ENCODE measurements at places on chromosomes 12 and 14.
A peak's percentile ranks its signal among the peaks of the same experiment; 100 is the strongest.

- H3K27me3 ChIP-seq: peaks cover 1% of the 10 kb centered on the region
- no peaks in the 10 kb centered on the region for H3K36me3 ChIP-seq
- H3K4me3 ChIP-seq: no peak overlapping the region
- H3K4me1 ChIP-seq: no peaks in the 10 kb centered on the region
- no peak for DNase-seq
Measured at GRCh38 chr12:68416826-68417225, 84.7 kb upstream of the MDM1 start.

GRCh38 chr14:100443603-100444002 lies 120.5 kb downstream of the SLC25A47 start:
- peaks cover 6% of the 10 kb centered on the region for H3K27me3 ChIP-seq
- H3K4me3 ChIP-seq: no peak overlapping the region
- H3K27ac ChIP-seq: no peak overlapping the region
- peaks cover 37% of the 10 kb centered on the region for H3K4me1 ChIP-seq

DNA sequence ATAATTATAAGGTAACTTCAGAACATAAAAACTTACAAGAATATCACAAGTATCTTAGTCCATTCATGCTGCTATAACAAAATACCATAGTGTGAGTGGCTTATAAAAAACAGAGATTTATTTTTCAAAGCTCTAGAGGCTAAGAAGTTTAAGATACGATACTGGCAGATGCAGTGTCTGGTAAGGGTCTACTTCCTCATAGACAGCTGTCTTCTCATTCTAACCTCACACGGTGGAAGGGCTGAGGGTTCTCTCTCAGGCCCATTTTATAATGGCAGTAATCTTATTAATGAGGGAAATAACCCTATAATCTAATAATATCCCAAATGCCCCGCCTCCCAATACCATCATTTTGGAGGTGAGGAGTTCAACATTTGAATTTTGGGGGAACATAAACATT lies 23.7 kb upstream of the OSBPL8 start:
- no peak overlapping the region for H3K27ac ChIP-seq
- no peak for DNase-seq
- H3K27me3 ChIP-seq: no peaks in the 10 kb centered on the region
- H3K4me3 ChIP-seq: no peak overlapping the region
- H3K36me3 ChIP-seq: no peaks in the 10 kb centered on the region
- no peaks in the 10 kb centered on the region for H3K4me1 ChIP-seq

DNA sequence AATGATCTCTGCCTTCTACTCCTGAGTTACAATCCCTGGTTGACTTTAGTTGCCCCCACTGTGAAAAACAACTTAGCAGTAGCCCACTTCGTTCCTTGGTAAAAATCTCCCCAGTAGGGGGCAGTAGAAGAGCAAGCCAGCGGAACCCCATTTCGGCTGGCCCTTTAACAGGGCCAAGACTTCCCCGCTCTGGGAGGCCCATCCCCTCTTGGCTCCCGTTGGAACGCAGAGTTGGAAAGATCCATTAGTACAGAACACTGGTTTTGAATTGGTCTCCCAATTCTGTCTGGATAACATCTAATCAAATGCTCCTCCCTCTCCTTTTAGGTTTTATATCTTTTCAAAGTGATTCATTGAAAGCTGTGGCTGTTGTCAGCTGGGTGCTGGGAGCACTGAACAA lies 1133.3 kb downstream of the BCL11B start:
- H3K36me3 ChIP-seq: no peaks in the 10 kb centered on the region
- no peak overlapping the region for H3K27ac ChIP-seq
- peak; percentile 64 for DNase-seq

DNA sequence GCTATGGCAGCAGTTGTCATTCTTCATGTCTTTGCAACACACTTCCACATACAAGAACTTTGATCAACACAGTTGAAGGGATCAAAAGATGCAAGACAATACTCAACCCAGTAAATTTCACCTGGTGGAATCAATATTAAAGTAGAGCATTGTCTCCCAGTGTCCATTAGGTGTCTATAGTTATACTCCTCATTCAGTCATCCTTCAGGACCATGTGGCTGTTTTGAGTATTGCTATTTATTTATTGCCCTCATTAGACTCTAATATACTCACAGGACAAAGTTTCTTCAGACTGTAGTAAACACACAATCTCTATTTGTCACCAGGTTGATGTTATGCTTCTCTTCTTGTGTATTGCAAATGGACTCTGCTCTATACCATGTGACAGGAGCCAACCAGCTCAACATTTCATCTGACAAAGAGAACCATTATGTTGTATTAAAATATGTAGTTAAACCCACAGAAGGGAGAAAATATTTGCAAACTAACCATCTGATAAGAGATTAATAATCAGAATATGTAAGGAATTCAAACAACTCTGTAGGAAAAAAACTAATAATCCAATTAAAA lies 146.6 kb downstream of the TGFB3 start:
- no peak overlapping the region for H3K27ac ChIP-seq
- H3K4me1 ChIP-seq: peaks cover 6% of the 10 kb centered on the region
- no peak overlapping the region for H3K4me3 ChIP-seq
- no peak for DNase-seq
- peaks cover 1% of the 10 kb centered on the region for H3K27me3 ChIP-seq
- peaks cover 23% of the 10 kb centered on the region for H3K36me3 ChIP-seq

DNA sequence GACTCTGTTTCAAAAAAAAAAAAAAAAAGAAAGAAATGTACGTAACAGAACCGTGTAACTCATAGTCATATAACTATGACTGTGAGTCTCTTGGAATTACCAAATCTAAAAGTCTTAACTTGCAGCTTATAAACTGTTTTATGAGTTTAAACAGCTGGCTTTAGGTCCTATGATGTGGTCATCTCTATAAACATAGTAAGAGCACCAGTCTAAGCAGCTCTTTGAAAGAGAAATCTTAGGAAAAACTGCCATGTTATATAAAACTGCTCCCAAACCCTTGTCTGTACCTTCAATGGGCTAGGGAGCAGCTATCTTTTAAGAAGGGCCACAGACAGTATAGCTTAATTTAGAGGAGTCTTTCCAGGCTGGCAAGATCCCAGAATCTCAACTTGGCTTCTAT lies 115.5 kb upstream of the AEBP2 start:
- no peak for DNase-seq
- no peaks in the 10 kb centered on the region for H3K27me3 ChIP-seq

GRCh38 chr12:7495136-7495535 lies 8.4 kb downstream of the CD163 start:
- H3K27ac ChIP-seq: no peak overlapping the region
- no peak for DNase-seq
- no peaks in the 10 kb centered on the region for H3K36me3 ChIP-seq
- H3K4me1 ChIP-seq: peaks cover 5% of the 10 kb centered on the region

GRCh38 chr12:13116259-13116658 lies 12.8 kb upstream of the GSG1 start:
- peak overlapping the region; percentile 24 for H3K27ac ChIP-seq
- DNase-seq: no peak
- H3K27me3 ChIP-seq: peaks cover 2% of the 10 kb centered on the region
- H3K4me3 ChIP-seq: no peak overlapping the region

DNA sequence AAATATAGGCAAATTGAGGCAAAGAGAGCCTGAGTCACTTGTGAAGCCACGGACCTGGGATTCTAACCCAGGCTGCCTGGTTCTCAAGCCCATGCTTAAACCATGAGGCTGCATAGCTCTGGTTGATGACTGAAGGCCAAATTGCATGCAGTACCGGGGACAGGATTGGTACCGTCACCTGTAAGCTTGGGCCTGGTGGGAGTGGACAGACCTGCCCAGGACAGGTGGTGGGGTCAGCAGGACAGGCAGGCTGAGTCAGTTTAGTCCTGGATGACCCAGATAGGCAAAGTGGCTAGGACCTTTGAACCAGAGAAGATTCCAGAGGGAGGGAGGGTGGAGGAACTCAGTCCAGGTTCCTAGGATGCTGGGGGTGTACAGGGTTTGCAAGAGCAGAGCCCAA lies 25.8 kb downstream of the RIN3 start:
- no peak for DNase-seq
- no peaks in the 10 kb centered on the region for H3K27me3 ChIP-seq
- peaks cover 4% of the 10 kb centered on the region for H3K36me3 ChIP-seq
- no peak overlapping the region for H3K27ac ChIP-seq
- peaks cover 11% of the 10 kb centered on the region for H3K4me1 ChIP-seq

- H3K36me3 ChIP-seq: no peaks in the 10 kb centered on the region
- no peak overlapping the region for H3K4me3 ChIP-seq
- H3K4me1 ChIP-seq: peaks cover 4% of the 10 kb centered on the region
- no peak for DNase-seq
Measured at GRCh38 chr12:86228656-86229055, 27.5 kb downstream of the MGAT4C start.

DNA sequence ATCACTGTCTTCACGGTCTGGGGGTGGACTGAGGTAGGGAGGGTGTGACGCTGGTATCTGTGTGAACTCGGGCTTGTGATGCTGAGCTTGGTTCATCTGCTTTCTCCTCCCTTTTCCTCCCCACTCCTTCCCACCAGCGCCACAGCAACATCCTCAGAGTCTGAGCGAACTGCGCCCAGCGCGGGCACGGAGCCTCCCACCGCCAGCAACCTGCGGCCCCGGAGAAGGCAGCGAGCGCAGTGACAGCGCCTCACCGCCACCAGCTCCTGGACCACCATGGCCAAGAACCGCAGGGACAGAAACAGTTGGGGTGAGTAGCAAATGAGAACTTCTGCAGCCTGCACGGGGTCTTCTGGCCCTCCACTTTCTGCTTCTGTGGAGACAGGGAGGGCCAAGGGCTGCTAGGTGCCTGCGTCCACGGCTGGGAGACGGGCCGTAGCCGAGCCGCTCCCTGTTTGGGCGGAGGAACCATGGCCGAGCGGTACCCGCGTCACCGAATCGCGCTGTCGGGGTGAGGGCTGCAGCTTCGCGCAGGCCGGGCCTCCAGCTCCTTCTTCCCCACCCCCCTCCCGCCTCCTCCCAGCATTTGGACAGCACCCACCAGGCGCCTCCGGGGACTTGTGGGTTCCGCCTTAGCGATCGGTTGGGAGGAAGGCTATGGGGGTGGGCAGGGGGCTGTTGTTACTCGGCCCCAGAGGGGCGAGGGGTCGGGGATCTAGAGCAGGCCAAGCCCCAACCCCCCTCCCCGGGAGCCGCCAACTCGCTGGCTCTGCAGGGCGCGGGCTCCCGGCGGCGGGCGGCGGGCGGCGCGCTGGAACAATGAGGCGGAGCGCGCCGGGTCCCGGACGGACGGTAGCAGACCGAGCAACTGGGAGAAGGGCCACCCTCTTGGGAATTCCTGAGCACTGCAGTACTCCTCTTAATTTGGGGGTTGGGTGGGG lies at the start of gene ATL1:
Gene ATL1 (plus strand): TSS at position 156 of the 941 bp plus-strand sequence. CDS start 121 bp downstream, at position 277.
- DNase-seq: peak; percentile 59
- peak within 1 kb of the TSS; percentile 92 for H3K4me3 ChIP-seq
- H3K36me3 ChIP-seq: no peaks in the 10 kb centered on the region
- no peak within 1 kb of the TSS for H3K27ac ChIP-seq

- H3K36me3 ChIP-seq: no peaks in the 10 kb centered on the region
- H3K4me3 ChIP-seq: no peak overlapping the region
- no peak for DNase-seq
- H3K4me1 ChIP-seq: peaks cover 4% of the 10 kb centered on the region
Measured at GRCh38 chr12:101230547-101230946, 20.5 kb upstream of the SLC5A8 start.

DNA sequence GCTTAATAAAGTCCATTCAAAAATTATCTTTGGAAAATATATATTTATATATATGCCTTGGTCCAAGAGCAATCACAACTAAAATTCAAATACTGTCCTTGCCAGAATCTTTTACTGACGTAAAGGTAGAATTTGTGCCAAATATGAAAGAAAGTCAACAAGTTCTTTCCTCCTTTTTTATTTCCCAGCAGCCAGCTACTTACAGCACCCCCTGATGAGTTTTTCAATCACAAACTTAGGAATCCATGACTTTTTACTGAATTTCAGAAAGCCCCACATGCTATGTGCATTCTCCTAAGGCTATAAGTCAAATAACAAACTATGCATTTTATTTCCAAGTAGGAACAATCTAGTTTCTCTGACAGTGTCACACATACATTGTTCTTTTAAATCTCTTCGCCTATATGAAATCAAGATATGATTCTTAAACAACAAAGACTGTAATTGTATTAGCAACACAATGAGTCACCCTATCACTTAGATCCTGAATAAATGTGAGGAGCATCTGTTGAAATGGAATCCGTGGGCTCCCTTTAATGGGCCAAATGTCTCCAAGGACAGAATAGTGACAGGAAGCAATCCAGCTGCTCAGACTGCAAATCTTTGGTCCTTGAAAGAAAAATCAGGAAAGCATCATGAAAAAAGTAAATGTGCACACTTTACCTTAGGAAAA lies 271.4 kb downstream of the DUSP6 start:
- H3K4me3 ChIP-seq: no peak overlapping the region
- H3K4me1 ChIP-seq: peaks cover 52% of the 10 kb centered on the region
- peaks cover 2% of the 10 kb centered on the region for H3K27me3 ChIP-seq
- H3K27ac ChIP-seq: no peak overlapping the region

GRCh38 chr12:112740387-112740934 lies 51.1 kb upstream of the RPH3A start:
- peaks cover 4% of the 10 kb centered on the region for H3K27me3 ChIP-seq
- H3K4me1 ChIP-seq: peaks cover 22% of the 10 kb centered on the region
- no peak overlapping the region for H3K4me3 ChIP-seq
- no peaks in the 10 kb centered on the region for H3K36me3 ChIP-seq

GRCh38 chr14:70822530-70823185 lies 13.3 kb upstream of the MAP3K9 start:
- H3K27me3 ChIP-seq: peaks cover 3% of the 10 kb centered on the region
- no peak overlapping the region for H3K27ac ChIP-seq
- peak overlapping the region; percentile 88 for H3K4me3 ChIP-seq
- peaks cover 7% of the 10 kb centered on the region for H3K4me1 ChIP-seq
- peak; percentile 56 for DNase-seq
- no peaks in the 10 kb centered on the region for H3K36me3 ChIP-seq

GRCh38 chr12:121648458-121649028 lies 20.9 kb downstream of the MORN3 start:
- peak overlapping the region; percentile 36 for H3K27ac ChIP-seq
- H3K36me3 ChIP-seq: peaks cover 8% of the 10 kb centered on the region
- no peak overlapping the region for H3K4me3 ChIP-seq
- H3K4me1 ChIP-seq: no peaks in the 10 kb centered on the region

GRCh38 chr12:113424456-113424855 lies 2.3 kb downstream of the SDSL start:
- no peak overlapping the region for H3K4me3 ChIP-seq
- no peak overlapping the region for H3K27ac ChIP-seq
- no peak for DNase-seq
- peaks cover 1% of the 10 kb centered on the region for H3K27me3 ChIP-seq
- no peaks in the 10 kb centered on the region for H3K4me1 ChIP-seq
- no peaks in the 10 kb centered on the region for H3K36me3 ChIP-seq
